Activated CD8-positive, alpha-beta memory T cell treated with anti-CD3 and anti-CD28 coated beads for 1 hour (primary cell): ENCODE measurements at places on chromosomes 11 and 22.

DNA sequence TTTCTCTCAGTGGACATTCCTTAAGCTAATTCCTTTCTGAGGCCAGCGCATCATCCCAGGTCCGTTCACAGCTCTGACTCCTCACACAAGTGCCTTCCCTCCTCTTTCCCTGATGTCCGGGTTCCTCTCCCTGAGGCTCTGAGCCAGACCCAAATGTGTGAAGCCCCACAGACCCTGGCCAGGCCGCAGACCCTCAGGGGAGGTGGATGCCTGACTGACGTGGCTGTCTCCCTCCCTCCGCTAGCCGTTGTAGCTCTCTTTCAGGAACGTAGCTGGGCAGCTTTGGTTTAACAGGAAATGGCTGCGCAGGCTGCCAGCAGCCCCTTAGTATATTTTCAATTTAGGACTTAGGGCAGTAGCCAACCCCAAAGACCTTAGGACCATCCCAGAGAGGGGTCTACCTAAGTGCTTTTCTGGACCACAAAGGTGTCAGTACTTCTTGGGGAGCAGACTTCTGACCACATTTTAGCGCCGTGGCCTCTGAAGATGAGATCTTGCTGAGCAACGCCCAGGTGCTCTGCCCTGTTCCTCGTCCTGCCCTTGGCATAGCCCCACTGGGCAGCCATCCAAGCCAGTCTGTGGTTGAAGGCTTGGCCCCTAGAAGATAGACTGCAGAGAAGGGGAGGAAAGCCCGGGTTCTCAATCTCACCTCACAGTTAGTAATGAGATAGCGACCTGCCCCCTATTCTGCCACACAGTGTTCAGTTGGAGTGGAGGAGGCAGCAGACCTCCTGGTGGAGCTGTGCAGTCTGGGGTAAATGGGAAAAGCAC lies 27.0 kb downstream of the MYBPC3 start:
- no peak for DNase-seq

DNA sequence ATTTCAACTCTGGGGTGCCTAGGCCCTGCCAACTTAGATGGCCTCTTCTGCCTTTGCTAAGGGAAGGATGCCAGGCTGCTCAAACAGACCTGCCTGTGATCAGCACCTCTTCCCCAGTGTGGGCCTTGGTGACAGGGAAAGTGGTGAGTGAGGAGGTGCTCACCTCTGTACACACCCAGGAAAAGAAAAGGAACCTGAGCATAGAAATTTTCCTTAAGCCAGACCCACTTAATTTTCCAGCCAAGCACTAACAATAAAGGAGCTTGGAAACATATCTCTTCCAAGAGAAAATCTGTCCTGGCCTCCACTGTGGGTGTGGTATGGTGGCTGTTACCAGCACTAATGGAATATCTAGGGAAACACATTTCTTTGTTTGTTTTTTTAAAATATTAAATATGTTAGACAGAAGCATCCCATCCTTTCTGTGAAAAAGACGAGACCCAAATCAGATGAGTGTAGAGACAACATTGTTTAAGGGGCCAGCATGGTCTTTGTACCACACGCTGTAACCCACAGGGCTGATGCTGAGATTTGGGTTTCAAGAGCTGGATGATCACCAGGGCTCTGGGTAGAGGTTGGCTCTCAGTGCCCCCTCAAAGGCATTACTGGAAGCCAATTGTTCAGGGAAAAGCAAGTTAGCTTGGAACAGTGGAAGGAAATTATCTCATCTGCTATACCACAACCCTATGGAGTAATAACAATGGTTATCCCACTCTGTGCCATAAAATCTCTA lies 472.2 kb downstream of the INSC start:
- DNase-seq, result no peak

- no peak for DNase-seq
Measured at GRCh38 chr11:82683029-82683428, 50.6 kb downstream of the FAM181B start.

DNA sequence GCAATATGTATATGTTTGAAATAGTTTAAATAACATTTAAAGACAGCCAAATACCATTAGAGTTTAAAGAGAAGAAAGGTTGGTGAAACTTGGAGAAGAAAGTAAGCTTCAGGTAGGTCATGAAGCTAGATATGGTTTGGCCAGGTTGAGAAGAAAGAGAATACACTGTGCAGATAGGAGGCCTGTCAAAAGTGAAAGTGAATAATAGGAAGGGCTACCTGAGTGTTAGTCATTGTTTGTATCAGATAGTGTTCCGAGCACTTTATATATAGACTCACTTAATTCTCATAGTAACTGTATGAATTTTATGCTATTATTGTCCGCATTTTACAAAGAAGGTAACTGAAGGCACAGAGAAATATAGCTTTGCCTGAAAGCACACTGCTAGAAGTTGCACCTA lies 56.9 kb downstream of the USP47 start:
- DNase-seq, result no peak

DNA sequence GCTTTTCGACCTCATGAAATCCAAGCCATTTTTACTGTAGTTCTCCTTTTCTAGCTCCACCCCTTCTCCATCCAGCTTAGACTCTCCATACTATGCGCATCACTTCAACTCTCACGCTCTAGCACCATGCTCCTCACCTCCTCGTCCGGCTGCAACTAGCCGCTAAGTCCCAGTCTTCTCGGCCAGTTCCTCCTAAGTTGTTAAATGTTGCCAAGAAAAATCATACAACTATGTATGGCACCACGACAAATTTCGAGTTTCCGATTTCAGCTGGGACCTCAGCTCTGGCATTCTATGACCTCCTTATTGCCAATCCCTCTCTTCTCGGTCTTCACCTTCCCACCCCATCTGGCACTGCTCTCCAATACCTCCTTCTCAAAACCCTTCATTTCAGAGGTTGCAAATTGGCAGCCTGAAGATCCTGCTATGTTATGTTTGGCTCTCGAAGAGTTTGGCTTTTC lies 1.0 kb downstream of the ZNF70 start:
- no peak for DNase-seq

DNA sequence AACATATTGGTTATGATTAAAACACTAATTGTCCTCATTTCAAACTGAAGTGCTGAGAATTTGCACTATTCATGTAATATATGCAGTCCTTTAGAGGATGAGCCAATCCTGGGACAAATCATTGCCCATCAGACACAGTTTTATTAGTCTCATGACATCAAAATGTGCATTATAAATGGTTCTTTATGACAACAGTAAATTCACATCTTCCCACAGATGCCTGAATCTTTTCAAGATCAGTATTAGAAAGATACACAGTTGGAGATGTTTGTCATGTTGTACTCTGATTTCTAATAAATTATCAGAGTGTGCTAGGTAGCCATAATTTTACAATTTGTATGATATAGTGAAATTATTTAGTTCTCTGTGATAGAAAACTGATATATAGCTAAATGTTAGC lies 813.5 kb downstream of the FAM181B start:
- DNase-seq, result no peak

- DNase-seq, result peak; percentile 29
Measured at GRCh38 chr22:37472418-37473006, 13.7 kb downstream of the MFNG start.

GRCh38 chr11:70798296-70798695 lies 400.0 kb downstream of the CTTN start:
- no peak for DNase-seq

GRCh38 chr11:56990702-56991101 lies 2.0 kb downstream of the OR5AK2 start:
- DNase-seq, result no peak

GRCh38 chr11:97502201-97502600 lies 1112.4 kb downstream of the JRKL start:
- no peak for DNase-seq

GRCh38 chr11:16296273-16296672 lies 60.1 kb downstream of the SOX6 start:
- DNase-seq, result no peak

DNA sequence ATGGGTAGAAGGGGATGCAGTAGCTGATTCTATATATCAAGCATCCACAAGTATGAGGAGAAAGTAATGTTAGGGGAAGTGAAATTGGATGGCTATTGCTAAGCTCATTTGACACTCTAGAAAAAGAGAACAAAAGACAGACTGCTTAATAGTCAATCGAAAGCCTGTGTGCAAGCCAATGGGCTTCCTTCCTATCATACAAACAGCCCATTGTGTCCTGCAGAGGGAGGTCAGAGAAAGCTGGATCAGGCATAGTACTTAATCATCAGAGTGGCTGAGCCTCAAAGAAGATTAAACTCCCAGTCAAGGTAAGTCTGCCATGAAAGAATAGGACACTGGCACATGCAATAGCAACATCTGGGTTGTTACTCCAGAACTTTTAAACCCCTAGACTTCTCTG lies 50.9 kb upstream of the PGR start:
- DNase-seq, result no peak

DNA sequence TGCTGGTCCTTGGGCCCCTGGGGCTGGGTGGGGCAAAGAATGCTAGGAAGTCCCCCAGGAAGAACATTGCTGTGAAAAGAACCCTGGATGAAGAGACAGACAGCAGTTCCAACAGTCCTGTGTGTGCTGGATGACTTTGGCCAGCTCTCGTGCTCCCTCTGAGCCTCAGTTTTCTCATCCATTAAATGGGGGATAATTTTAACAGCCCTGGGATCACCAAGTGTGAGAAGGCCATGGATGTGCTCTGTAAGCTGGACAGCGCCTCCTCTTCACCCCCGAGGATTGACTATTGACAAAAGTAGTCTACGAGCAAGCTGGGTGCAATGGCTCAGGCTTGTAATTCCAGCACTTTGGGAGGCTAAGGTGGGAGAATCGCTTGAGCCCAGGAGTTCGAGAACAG lies 2.5 kb downstream of the LARGE2 start:
- no peak for DNase-seq

GRCh38 chr11:113880971-113881370 lies 5.6 kb upstream of the USP28 start:
- no peak for DNase-seq
